H54 (cell line): ENCODE measurements at places on chromosomes 2 and 18.

DNA sequence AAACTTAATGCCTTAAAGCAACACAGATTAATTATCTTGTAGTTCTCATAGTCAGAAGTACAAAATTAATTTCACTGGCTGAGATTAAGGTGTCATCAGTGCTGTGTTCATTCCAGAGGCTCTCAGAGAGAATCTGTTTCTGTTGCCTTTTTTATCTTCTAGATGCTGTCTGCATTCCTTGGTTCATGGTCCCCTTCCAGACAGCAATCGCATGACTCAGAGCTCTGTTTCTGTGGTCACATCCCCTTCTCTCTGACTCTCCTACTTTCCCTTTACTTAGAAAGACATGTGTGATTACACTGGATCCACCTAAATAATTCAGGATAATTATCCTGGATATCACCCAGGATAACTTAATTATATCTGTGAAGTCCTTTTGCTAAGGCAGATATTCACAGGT lies 148.6 kb downstream of the MAIP1 start:
- peak; percentile 9 for DNase-seq

- DNase-seq: no peak
Measured at GRCh38 chr18:55114876-55115275, 155.6 kb upstream of the CCDC68 start.

DNA sequence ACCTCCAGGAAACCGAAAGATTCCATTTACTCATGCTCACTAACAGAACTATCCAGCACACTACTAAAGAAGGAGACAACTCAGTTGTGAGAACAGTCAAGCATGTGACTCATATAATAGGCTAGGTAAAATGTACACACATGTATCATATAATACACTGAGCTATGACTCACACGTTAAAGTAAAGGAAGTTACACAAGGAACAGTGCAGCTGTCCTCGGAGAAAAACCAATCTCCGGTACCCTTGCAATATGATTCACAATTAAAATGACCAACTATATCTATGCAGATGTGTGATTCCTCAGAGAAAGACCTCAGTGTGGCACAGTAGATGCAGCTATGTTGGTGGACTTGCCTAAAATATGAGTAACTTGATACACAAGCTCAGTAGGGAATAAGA lies 76.5 kb downstream of the STRN start:
- DNase-seq: peak; percentile 49

DNA sequence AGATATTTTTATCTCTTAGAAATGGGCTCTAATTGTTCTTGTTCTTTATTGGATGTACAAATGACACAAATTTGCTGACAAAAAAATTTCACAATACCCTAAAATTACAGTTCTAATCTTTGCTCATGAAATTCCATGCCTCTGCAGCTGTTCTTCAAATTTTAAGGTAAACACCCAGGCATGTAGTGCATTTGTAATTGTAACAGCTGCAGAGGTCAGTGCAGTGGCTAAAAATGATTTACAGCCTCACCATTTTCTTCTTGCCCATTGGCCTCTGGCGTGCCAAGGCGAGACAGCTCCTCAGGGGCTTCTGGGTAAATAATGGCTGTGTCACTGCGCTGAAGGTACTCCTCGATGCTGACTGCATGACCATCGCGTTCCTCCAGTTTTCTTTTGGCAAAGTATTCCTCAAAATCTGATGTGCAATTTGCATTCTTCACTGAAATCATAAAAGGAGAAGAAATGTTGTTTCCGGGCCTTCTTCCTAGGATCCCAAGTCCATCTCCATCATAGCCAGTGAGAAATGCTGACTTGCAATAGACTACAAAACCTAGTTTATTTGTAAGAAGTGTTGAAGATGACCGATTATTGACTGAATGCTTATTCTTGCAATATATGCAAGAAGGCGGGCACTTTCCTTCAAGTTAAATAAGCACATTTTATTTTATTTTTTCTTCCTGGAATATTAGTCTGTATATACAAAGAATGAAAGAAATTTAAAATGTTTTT lies 115.2 kb downstream of the ZEB2 start:
- DNase-seq: no peak

- no peak for DNase-seq
Measured at GRCh38 chr2:27202854-27203253, 9.0 kb upstream of the ATRAID start.

- no peak for DNase-seq
Measured at GRCh38 chr2:96501886-96502810, 3.0 kb downstream of the NEURL3 start.

DNA sequence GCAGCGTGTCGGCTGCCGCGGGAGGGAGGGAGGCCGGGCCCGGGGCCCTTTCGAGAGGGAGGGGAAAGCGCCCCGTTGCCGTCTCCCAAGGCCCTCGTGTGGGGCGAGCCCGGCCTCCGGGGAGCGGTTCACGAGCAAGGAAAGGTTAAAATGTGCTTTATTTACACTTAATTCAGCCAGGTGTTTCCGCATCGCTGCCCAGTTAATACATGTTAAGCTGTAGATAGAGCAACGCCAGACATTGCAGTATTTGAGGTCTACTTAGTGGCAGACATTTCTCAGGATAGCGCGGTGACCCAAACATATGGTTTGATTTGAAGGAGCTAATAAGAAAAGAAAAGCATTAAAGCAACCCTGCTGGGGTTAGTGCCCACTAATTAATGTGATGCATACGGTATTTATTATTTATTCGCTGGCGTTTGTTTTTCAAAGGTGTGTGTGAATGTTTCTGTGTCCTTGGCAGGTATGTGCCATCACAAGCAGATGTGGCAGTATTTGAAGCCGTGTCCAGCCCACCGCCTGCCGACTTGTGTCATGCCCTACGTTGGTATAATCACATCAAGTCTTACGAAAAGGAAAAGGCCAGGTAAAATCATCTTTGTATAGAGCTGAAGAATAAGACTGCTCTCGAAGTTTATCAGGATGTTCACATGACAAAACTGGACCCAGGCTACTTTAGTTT lies 571 bp downstream of the EEF1B2 start:
- peak; percentile 30 for DNase-seq

DNA sequence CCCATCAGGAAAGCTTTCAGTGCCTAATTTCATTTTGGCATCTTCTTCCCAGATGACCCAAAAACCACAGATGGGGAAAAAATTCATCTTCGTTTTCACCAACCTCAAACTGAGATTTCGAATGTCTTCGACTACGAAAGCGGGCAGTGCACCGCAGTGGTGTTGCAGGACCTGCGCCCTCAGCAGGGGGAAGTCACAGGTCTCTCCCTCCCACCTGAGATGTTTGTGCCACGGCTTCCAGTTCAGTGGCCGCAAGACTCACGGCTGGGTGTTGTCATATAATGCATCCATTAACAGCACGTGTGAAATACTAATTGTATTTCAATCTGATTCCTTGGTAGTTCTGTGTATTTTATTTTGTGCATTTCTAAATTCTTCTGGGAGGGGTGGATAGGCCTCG lies 66.2 kb upstream of the SALL3 start:
- no peak for DNase-seq

GRCh38 chr2:226813148-226813701 lies 13.6 kb upstream of the IRS1 start:
- no peak for DNase-seq

DNA sequence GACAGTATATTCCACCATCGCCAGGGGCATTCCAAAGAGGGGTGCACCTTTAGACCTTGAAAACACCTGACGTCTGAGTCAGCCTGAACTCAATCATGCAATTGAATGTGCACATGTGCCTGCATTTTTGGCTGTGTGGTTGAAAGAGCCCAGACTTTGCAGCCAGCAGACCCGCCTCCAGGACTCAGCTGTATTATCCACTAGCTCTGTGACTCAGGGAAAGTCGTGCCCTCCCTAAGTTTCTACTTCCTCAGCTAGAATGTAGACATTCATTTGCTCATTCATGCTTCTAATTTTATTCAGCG lies 94.2 kb downstream of the LRRC30 start:
- DNase-seq: no peak

DNA sequence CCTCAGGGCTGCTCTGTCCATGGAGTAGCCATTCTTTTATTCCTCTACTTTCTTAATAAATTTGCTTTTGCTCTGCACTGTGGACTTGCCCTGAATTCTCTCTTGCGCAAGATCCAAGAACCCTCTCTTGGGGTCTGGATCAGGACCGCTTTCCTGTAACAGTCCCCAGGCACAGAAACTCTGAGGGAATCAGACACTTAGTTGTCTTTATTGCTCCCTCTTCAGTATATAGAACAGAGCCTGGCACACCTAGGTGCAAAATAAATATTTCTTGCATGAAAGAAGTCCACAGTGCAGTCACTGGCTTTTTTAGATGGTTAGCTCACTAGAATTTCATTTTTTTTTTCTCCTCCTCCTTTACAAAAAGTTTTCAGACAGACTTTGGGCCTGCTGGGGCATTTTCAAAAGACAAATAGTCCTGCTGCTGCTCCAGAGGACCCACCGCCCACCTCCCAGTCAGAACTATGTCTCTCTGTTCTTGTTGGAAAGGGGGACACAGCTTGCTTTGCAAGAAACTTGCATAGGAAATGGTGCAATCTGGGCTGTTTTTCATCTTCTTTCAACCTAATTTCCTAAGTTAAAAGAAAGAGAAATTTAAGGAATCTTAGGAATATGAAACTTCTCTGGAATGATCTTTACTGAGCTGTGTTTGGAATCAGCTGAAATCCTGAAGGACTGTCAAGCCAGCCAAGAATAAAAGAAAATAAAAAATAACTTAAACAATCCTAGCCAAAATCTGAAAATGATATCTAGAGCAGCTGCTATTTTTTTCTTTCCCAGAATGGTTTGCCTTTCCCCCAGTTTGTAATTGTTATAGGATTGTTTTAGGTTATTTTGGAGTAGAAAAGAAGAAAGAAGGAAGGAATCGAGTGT lies 31.7 kb upstream of the MAP4K3 start:
- no peak for DNase-seq

GRCh38 chr2:54212456-54212855 lies 43.6 kb downstream of the TSPYL6 start:
- DNase-seq: peak; percentile 57

DNA sequence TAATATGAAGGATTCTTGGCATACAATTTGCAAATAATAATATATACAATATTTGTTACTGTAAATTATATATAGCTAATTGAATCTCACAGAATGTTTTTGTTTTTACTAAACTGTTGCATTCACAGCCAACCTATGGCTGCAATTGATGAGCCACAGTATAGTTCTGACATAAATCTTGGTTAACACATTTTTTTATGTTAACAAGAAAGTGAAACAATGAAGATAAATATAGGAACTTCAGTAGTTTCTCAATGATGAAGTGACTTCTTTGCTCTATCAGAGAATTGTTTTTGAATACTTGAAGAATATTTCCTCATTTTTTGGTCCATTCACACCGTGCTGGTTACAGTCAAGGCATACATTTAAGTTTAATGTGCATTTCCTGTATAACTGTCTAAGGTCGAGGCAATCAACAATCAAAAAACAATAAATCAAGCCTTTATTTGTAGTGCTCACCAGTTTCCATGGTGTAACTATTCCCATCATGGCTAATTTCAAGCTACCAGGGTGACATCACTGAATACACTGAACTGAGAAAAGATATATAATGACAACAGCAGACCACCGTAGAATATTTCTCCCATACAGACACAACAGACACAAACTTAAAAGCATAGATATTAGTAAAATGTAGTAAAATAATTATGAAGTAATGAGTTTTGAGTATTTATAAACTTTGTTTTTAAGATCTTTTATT lies 12.9 kb upstream of the ETAA1 start:
- no peak for DNase-seq
